ENCODE measurements at places on chromosomes 2 and 18. TPM values are rescaled to one million over a fixed set of nuclear protein-coding genes. Genes with fewer than 3 reads are reported as not detected.

Gene PMAIP1
- 1.3 TPM for total RNA-seq

Gene MC5R
- total RNA-seq, result not detected

Gene ALS2
- 26.4 TPM for total RNA-seq

- peak overlapping the region; percentile 48 for H3K4me3 ChIP-seq
- H3K27me3 ChIP-seq, result no peaks in the 10 kb centered on the region
- no peaks in the 10 kb centered on the region for H3K4me1 ChIP-seq
- DNase-seq, result peak; percentile 61
Observed at GRCh38 chr2:38528008-38528442, 74.7 kb downstream of the HNRNPLL start.

DNA sequence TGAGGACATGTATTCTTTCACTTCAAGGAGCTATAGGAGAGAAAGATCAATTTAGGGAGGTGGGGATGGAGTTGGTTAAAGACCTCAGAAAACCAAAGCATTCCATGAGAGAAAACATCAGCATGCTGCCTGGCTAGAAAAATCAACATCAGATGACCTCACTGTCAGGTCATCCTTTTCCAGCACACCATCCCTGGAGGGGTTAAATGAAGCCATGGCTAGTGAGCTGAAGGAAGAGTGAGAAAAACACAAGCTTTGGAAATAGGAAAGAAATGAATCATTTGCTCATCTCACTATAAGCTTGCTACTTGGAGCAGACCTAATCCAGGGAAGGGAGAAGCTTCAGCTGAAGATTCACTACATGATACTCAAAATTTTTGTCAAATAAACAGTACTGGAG is 109.5 kb upstream of the ITGB6 start:
- DNase-seq, result no peak
- H3K36me3 ChIP-seq, result no peaks in the 10 kb centered on the region
- peaks cover 7% of the 10 kb centered on the region for H3K4me1 ChIP-seq
- no peaks in the 10 kb centered on the region for H3K27me3 ChIP-seq
- H3K27ac ChIP-seq, result no peak overlapping the region

GRCh38 chr2:165425556-165425955 is 43.9 kb upstream of the CSRNP3 start:
- no peak for DNase-seq
- no peaks in the 10 kb centered on the region for H3K27me3 ChIP-seq
- H3K4me3 ChIP-seq, result no peak overlapping the region
- no peaks in the 10 kb centered on the region for H3K36me3 ChIP-seq
- no peaks in the 10 kb centered on the region for H3K4me1 ChIP-seq
- H3K27ac ChIP-seq, result no peak overlapping the region

DNA sequence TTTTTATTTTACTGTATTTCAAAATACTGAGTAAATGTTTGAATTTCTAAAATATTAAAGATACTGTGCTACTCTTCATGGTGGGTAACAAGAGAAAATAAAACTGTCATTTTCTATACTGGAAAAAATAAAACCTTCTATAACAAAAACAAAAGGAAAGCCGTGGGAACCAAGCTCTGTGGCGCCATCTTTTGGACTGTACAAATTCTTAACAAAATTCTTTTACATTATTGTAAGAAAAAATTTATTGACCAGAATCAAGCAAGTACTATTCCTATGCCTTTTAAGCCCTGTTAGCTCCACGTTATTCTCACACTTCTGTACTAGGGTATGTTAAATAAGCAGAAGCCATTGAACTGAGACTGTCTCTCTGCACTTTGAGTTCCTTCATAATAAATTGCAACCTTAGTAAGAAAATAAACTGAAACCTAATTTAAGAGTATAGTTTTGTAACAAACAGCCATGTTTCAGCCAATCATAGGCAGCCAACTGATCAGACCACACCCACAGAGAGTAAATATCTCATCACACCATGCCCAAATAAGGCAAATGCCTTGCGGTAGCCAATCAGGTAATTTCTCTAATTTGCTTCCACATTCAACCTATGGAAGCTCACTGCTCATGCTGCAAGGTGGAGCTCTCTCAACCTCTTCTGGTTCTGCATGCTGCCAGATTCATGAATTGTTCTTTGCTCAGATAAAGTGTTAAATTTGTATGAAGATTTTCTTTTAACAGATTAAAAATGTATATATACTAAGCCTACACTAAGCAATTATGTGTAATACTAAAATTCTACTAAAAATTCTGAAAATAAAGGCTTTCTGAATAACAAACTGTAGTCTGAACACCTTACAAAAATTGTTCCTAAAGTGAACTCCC is 42.2 kb downstream of the HIBCH start:
- no peaks in the 10 kb centered on the region for H3K27me3 ChIP-seq
- H3K4me1 ChIP-seq, result no peaks in the 10 kb centered on the region
- DNase-seq, result no peak

GRCh38 chr2:239536186-239536585 is 135.4 kb upstream of the HDAC4 start:
- H3K4me3 ChIP-seq, result no peak overlapping the region
- H3K27me3 ChIP-seq, result no peaks in the 10 kb centered on the region
- no peaks in the 10 kb centered on the region for H3K4me1 ChIP-seq
- H3K27ac ChIP-seq, result no peak overlapping the region
- no peaks in the 10 kb centered on the region for H3K36me3 ChIP-seq

DNA sequence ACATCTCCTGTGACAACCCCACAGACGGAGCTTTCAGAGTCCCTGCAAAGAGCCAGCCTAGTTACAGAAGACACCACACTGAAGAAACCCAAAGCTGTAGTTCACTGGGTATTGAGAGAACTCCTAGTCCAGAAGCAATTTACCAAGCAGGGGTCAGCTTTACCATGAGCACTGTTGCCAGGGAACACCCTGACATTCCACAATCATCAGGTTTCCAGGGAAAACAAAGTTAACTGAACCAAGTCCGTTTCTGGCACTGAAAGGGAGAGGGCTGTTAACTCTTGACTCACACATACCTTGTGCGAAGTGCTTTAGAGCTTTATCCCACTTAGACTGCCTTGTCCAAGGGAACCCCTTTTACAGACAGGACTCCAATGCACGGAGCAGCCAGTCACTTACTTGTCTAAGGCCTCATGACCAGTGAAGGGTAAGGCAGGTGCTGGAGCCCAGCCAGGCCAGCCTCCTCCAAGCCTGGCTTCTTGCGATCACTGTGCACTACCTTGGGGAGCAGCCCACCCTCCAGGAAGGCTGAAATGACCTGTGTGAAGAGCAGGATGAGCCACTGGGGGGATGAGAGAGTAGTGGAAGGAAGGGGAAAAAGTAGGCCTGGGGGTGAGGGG is 53.9 kb downstream of the REEP1 start:
- peaks cover 1% of the 10 kb centered on the region for H3K36me3 ChIP-seq
- H3K27ac ChIP-seq, result no peak overlapping the region
- no peaks in the 10 kb centered on the region for H3K27me3 ChIP-seq
- no peaks in the 10 kb centered on the region for H3K4me1 ChIP-seq

DNA sequence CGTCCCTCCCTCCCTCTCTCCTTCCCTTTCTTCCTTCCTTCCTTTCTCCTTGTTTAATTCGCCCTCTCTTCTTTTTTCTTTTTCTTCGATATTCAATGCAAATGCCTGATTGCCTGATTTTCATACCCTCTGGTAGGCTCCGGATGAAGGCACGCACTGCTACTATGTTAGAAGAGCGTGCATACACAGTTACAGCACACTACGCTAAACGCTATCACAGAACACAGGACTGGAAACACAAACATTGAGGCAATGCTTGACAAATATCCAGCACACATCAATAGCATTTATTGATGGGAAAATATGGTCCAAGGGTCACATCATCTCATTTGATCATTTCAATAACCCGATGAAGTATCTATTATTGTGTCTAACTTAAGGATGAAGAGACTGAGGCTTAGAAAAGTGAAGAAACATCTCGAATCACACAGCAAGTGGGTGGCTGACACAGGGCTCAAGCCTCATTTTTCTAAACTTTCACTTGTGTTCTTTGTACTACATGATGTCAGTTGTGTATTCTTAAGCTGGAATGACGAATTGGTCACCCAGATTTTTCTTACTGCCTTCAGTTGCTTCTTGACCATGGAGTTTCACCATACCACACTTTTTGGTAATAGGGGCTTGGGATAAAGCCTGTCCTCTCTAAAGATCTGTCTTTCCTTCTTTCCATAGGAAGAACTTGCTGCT is 101.8 kb downstream of the TRIB2 start:
- no peaks in the 10 kb centered on the region for H3K36me3 ChIP-seq
- H3K27ac ChIP-seq, result no peak overlapping the region

DNA sequence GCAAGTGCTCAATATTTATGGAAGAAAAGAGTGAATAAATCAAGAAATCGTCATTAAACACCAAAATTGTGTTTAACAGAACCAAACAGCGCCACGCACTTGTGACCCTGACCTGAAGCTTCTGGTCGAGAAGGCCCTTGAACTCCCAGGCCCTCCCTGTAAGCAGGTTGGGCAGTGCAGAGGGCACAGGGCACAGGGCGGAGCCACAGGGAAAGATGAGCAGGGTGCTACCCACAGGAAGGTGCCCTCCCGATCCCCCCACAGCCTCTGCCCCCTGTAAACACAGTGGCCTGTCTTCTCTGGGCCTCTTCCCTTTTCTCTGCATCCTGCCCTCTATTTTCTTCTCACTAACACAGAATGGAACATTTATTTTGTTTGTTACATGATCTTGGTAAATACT is 16.9 kb upstream of the TUBB6 start:
- DNase-seq, result no peak
- no peak overlapping the region for H3K27ac ChIP-seq
- no peaks in the 10 kb centered on the region for H3K4me1 ChIP-seq
- H3K27me3 ChIP-seq, result no peaks in the 10 kb centered on the region

DNA sequence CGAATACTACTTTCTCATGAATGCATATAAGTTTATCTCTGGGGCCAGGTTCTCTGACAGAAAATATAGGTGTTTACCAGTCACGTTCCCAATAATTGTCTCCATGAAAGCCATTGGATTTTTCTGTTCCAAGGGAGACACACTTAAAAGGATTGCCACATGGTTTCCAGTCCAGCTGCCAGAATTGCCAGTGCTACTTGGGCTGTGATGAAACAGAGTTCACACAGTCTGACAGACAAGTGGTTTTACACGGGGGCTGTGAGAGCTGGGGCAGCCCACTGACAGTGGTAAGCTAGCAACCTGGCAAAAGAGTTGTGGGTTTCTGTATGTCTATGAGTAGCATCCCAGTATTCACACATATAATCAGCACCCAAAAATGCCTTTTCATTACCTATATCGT is 27.7 kb upstream of the ATRAID start:
- no peaks in the 10 kb centered on the region for H3K36me3 ChIP-seq
- no peaks in the 10 kb centered on the region for H3K27me3 ChIP-seq
- DNase-seq, result no peak
- H3K4me3 ChIP-seq, result no peak overlapping the region
- no peaks in the 10 kb centered on the region for H3K4me1 ChIP-seq

DNA sequence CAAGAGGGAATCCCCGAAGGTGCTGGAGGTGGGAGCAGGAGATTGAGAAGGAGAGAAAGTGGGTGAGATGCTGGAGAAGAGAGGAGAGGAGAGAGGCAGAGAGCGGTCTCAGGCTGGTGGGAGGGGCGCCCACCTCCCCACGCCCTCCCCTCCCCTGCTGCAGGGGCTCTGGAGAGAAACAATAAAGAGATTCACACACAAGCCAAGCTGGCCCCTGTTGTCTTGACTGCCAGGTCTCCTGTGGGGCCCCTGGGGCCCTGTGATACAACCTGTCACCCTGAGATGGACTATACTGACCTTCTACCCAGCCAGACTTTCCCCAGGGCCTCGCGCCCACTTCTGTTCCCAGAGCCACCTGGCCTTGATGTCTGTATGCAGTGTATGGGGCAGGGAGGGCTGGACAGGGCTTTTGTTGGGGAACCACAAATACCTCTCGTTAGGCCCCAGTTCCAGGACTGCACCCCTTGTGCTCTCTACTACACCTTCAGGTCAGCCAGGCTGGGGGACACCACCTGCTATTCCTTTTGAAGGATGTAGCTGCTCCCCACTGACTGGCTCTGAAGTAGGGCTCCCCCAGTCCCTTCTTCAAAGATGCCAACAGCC is 8.0 kb upstream of the SPEG start:
- no peak overlapping the region for H3K4me3 ChIP-seq
- H3K27me3 ChIP-seq, result no peaks in the 10 kb centered on the region
- no peak for DNase-seq
- H3K36me3 ChIP-seq, result no peaks in the 10 kb centered on the region
- no peaks in the 10 kb centered on the region for H3K4me1 ChIP-seq

- no peak overlapping the region for H3K27ac ChIP-seq
- no peaks in the 10 kb centered on the region for H3K27me3 ChIP-seq
- H3K4me3 ChIP-seq, result no peak overlapping the region
Observed at GRCh38 chr2:111927723-111928122, 29.3 kb downstream of the MERTK start.

DNA sequence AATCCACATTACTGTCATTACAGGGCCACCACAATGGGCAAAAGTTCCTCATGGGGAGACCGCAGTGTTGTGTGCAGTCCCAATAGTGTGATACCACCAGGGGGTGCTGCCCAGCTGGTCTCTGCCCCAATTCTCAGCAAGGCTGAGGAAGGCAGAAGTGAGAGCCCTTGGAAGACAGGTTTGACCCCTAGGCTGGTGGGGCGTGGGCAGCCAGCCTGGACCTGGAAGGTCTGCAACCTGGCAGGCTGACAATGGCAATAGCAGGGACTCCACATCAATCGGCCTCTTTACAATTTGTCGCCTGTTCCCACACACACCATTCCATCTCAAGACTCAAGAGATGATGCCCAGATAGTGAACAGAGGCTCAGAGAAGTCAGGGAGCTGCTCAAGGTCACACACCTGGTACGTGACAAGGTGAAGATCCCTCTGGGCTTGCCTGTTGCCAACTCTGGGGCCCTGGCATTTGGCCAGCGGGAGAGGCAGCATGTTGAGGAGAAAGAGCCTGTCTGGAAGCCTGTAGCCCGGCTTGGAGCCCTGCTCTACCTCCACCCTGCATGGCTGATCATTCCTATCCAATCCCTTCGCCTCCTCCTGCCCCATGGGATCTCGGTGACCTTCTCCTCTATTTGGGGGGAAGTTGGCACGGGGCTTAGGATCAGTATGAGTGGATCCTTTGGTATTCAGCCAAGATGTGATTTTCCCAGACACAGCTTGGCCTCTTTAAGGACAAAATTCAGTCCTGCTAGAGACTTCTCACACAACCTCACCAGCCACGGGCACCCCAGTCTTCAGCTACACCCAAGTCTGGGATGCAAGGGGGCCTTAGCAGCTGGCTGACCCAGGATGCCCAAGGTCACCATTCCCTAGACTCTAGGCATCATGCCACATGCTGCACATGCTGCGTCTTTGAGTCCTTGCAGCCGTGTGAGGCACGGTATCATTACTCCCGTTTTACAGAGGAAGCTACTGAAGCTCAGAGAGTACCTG is 2.9 kb upstream of the ATOH8 start:
- no peak overlapping the region for H3K27ac ChIP-seq
- peaks cover 3% of the 10 kb centered on the region for H3K4me1 ChIP-seq
- DNase-seq, result peak; percentile 90

GRCh38 chr2:231017231-231017598 is 20.1 kb upstream of the C2orf72 start:
- H3K36me3 ChIP-seq, result no peaks in the 10 kb centered on the region
- no peaks in the 10 kb centered on the region for H3K27me3 ChIP-seq
- no peak for DNase-seq
- H3K27ac ChIP-seq, result no peak overlapping the region
- H3K4me3 ChIP-seq, result no peak overlapping the region
- H3K4me1 ChIP-seq, result no peaks in the 10 kb centered on the region

- no peak for DNase-seq
- H3K27ac ChIP-seq, result no peak overlapping the region
- no peak overlapping the region for H3K4me3 ChIP-seq
- no peaks in the 10 kb centered on the region for H3K36me3 ChIP-seq
Observed at GRCh38 chr2:80363330-80363729, 58.8 kb upstream of the LRRTM1 start.

All from aorta (tissue), 5 donors.